ENCODE measurements at places on chromosomes 3 and 15.

GRCh38 chr3:143119974-143120715 is 574 bp downstream of the CHST2 start:
- DNase-seq, result peak; percentile 30

- no peak for DNase-seq
These were observed 44.6 kb downstream of the HACD2 start for GRCh38 chr3:123540285-123540684.

- peak; percentile 57 for DNase-seq
These were observed 5.8 kb downstream of the PRKCD start for GRCh38 chr3:53166781-53167291.

GRCh38 chr3:54960082-54960481 is 32.2 kb upstream of the LRTM1 start:
- no peak for DNase-seq

DNA sequence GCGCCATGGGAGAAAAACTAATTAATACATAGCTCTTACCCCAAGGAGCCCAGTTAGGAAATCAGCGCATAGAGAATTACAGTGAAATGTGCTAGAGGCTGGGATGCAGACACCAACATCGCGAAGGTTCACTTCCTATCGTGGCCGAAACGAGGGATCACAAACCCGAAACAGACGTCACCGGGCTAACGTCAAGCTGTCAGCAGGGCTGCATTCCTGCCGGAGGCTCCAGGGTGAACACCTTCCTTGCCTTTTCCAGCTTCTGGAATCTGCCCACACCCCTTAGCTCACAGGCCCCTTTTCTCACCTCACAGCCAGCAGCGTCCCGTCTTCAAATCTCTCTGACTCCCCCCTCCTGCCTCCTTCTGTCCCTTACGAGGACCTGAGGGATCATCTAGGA is 13.0 kb downstream of the GP5 start:
- DNase-seq, result no peak

DNA sequence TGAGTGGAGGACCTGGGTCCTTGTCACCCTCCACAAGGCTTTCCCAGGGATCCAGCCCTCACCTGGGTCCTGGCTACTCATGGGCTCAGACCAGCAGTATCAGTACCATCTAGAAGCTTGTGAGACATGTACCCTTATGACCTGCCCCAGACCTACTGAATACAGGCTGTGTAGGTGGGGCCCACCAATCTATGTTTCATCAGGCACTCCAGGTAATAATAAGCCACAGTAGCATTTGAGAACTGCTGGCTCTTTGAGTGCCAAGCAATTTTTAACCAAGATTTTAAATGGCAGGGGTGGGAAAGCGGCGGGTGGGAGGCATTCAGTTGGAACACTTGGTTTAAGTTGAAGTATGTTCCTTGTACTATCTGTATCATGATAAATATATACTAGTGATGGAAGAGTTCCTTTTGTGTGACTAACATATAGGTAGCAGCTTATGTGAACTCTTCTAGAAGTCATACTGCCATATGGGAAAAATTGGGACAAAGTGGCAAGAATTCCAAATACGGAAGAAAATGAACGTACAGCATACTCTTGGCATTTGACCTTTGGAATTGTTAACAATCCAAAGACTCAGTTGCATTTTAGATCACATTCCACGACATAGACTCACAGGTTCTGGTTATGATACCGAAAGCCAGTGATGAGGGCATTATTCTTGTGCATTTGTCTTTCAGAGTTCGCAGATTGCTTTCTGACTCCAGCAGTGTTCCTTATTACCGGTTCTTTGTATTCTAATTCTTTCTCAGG is 190.4 kb downstream of the GHSR start:
- DNase-seq, result no peak

GRCh38 chr3:178397202-178397601 is 139.0 kb upstream of the KCNMB2 start:
- DNase-seq, result no peak

DNA sequence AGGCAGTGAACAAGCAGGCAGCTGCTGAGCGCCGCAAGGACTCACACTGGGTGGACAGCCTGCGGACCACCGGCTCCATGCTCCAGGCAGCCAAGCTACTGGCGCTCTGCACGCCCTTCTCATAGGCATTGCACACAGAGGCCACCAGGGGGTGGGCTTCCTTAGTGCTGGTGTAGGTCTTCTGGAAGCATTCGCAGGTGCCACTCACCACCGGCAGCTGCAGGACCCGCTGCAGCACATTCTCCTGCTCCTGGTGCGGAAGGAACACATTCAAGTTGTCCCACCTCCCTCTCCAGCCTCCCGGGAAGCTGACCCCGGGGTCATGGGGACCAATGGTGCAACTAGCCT is 6.0 kb downstream of the PLIN1 start:
- no peak for DNase-seq

- peak; percentile 51 for DNase-seq
These were observed 106.7 kb downstream of the GHSR start for GRCh38 chr3:172341482-172342059.

GRCh38 chr3:15513810-15514662 is 7.5 kb downstream of the COLQ start:
- no peak for DNase-seq

DNA sequence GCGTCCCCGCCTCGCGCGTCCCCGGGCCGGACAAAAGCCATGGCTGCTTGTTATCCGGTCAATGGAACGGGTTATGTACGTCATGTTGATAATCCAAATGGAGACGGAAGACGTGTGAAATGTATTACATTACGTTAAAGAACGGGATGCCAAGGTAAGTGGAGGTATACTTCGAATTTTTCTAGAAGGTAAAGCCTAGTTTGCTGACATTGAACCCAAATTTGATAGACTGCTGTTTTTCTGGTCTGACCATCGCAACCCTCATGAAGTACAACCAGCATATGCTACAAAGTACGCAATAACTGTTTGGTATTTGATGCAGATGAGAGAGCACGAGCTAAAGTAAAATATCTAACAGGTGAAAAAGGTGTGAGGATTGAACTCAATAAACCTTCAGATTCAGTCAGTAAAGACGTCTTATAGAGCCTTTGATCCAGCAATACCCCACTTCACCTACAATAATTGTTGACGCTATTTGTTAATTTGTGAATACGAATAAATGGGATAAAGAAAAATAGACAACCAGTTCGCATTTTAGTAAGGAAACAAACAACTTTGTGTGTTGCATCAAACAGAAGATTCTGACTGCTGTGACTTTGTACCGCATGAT is 19.8 kb downstream of the WDR73 start:
- DNase-seq, result no peak

DNA sequence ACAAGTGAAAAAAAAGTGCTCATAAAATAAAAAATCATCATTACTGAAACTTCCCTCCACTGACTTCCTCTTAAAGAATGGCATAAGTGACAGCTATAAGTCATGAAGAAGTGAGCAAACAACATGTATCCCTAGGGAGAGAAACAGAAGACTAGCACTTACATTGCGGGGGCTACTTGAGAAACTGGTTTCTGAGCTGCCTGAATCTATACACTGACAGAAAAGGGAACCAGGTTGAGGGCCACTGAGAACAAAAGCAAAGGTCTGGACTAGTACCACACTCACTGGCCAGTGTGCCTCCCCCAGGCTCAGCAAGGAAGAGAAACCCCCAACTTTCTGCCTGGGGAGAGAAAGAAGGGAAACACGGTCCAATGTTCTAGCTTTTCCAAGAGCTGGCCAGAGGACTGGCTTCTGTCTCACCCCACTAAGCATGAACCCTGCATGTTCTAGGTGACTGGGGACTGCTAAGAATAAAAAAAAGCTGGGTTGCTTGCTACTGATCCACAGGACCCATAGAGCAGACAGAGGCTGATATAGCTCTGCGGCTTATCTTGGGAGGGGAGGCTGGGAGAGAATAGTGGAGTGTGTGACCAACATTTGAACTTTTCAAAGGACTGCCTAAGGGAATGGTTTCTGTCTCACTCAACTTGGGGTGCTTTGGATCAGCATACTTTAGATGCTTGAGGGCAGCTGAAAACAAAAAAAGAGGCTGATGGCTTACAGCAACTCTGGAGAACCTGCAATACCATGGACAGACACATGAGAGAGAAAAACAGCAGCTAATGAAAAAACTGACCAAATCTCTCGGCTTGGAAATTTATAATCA is 8.1 kb downstream of the RAD18 start:
- no peak for DNase-seq

- no peak for DNase-seq
These were observed 506 bp downstream of the RAD51 start for GRCh38 chr15:40695469-40695890.

GRCh38 chr3:133227813-133228212 is 172.0 kb upstream of the BFSP2 start:
- no peak for DNase-seq

DNA sequence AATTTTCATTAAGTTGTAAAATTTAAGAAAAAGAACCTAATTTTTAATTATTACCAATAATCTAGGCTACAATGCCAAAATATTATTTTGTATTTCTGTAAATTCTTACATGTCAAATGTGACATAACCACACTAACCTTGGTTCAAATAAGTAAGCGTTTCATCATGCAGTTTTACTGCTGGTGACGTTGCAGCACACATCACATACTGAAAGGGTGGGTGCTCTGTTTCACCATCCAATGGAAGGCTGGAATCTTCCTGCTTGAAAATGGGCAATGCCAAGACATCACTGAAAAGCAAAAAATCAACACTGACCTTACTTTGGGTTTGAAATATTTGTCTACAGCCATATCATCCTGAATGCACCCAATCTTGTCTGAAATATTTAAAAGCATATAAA is 14.8 kb downstream of the UBP1 start:
- no peak for DNase-seq

- DNase-seq, result no peak
These were observed 239.6 kb downstream of the MEIS2 start for GRCh38 chr15:36860792-36861191.

DNA sequence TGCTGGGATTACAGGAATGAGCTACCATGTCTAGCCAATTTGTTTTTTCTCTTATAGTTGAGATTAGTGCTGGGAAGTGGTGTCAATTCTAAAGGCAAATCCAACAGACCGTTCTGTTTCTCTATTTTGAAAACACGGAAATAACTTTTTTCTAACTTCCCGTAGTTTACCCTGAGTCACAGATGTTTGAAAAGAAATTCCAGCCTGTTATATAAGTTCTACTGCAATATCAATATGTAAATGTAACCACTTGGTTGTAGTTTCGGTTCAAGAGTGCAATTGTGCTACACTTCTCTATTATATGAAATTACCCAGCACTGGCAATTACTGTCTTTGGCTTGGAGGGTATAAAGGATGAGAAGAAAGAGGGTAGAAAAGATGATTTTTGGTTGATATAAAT is 22.3 kb upstream of the GNB4 start:
- no peak for DNase-seq

- no peak for DNase-seq
These were observed 8.7 kb downstream of the ATXN7 start for GRCh38 chr3:63872135-63872924.

GRCh38 chr15:71789616-71790015 is 20.7 kb upstream of the NR2E3 start:
- DNase-seq, result no peak

GRCh38 chr3:112315791-112316190 is 17.2 kb upstream of the CD200 start:
- no peak for DNase-seq

DNA sequence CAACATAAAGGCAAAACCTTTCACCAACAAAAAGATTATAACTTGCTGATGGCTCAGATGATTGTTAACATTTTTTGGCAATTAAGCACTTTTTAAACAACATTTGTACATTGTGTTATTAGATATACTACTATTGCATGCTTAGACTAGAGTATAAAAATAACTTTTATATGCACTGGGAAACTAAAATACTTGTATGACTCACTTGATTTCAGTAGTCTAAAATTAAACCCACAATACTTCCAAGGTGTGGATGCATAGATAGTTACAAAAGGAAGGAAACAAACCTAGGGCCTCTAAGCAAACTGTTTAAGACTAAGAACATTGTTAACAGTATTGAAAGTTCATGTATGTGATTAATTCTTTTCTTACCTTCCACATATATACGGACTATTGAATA is 1521.5 kb downstream of the OTOL1 start:
- no peak for DNase-seq

DNA sequence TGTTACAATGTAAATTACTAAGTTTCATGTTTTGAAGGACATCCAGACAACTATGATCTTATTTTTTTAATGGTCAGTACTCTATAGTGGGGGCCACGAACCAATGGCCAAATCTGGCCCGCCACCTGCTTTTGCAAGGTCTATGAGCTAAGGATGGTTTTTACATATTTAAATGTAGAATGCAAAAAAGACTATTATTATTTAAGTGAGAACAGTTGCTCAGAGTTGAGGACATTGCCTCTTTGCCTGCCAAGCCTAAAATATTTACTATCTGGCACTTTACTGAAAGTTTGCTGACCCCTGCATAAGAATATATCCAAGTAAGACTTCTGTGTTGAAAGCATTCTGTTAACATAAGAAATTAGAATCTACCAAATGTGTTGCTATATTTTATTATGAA is 163.7 kb upstream of the MDFIC2 start:
- no peak for DNase-seq

DNA sequence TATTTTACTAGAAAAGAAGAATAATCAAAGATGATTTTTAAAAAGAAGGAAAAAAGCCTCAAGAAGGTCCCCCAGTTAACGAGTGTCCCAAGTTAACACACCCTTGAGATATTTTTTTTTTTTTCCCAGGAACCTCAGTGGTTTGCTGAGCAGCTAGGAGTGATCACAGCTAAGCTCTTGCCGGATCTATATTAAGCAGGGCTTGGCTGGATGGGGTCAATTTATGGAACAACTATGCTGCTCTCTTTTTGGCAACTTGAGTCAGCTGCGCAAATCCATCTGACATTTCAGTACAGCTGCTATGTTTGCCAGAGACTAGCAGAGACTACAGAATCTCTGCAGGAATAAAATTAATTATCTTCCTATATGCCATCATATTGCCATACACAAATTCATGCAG is at the start of gene LMOD3:
Gene LMOD3, minus strand, starts transcription at position 193 of the 400 bp plus-strand sequence. CDS start 209 bp downstream, outside the sequence.
- peak; percentile 54 for DNase-seq

DNA sequence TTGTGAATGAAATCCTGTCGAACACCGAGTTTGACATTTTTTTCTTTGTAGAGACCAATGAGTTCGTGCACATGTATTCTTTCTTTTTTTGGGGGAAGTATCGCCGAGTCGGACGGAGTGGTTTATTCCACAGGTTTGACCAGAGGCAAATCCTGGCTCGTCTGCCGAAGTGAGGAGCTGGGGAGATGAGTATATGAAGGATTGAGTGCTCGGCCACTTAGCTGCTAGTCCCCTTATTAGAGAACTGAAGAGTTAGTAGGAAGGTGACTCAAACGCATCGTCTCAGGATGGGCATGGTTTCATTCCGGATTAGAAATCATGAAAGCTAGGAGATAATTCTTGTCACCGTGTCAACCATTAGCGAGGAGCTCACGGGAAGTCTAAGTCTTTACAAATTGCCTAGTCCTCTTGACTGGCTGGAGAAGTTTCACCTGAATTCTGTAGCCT is 154.7 kb upstream of the GOLIM4 start:
- peak; percentile 6 for DNase-seq

- DNase-seq, result no peak
These were observed 55.5 kb downstream of the PLS1 start for GRCh38 chr3:142651711-142652110.

DNA sequence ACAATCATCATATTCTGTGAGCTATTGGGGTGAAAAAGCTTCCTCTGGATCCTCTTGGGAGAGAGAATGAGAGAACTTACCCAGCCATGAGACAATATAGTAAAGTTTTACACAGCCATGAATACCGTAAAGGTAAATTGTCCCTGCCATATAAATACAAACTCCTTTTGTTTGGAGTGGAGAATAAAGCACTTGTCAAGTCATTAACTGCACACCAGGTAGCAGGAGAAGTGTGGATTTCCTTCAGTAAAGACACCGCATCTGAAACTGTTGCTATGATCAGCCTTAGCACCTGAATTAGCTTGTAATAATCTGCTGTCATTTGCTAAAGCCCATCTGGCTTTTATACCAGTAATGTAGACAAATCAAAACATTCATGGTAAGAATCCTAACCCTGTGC is 336.6 kb upstream of the SLCO3A1 start:
- DNase-seq, result no peak
